ENCODE measurements at places on chromosomes 5 and 9.

- no peak for DNase-seq
These were observed 324.1 kb downstream of the CDH10 start for GRCh38 chr5:24320643-24321042.

GRCh38 chr5:132083071-132083678 is 9.6 kb downstream of the CSF2 start:
- no peak for DNase-seq

GRCh38 chr5:62647241-62647640 is 68.6 kb downstream of the LRRC70 start:
- DNase-seq, result no peak

DNA sequence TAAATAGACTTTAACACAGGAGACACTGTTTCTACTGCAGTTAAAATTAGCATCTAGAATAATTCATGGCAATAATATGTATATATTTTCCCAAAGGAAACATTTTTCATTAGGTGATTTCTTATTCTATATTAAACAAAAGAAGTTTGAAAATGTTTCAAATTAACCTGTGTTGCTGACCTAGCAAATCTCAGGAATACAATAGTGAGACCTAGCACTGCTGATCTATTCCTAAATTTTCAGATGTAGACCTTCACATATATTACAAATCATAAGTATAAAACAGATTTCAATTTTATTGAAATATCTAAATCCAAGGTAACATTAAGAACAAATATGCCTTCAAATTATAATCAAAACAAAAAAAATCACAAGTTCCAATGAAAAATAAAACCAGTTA is 15.1 kb downstream of the LMBRD2 start:
- DNase-seq, result no peak

DNA sequence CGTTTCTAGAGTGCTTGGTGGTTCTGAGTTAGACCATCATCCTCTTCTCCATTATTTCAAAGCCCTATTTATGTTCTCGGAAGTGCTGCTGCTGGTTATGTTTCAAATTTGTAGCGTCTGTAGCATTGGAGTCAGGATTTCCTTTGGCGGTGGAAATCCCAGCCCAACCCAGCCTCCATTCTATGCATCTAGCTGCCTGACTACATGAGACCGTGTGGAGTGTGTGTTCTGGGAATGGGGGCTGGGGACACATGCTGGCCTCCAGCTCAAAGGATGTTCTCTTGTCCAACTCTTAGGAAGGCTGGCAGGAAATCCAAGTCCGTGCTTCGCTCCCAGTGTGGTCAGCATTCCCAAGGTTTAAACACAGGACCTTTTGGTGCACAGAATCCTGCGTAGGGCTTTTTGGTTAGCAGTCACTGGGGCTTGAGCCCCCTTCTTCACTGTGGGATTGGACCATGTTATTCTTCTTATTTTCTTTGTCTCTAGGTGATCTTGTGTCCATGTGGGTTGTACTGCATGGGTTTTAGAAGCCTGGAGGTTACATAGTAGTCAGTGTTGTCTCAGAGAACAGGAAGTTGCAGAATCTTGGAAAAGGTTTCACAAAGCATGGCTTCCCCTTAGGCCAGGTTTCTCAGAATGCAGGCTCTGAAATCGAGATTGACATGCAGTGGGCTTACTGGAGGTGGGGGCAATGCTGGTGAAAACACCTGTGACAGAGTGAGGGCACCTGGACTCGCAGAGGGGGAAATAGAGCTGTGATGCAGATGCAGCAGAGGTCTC is 132.2 kb downstream of the ARHGAP26 start:
- DNase-seq, result no peak

- DNase-seq, result no peak
These were observed 157.2 kb upstream of the ATP10B start for GRCh38 chr5:161009194-161009593.

DNA sequence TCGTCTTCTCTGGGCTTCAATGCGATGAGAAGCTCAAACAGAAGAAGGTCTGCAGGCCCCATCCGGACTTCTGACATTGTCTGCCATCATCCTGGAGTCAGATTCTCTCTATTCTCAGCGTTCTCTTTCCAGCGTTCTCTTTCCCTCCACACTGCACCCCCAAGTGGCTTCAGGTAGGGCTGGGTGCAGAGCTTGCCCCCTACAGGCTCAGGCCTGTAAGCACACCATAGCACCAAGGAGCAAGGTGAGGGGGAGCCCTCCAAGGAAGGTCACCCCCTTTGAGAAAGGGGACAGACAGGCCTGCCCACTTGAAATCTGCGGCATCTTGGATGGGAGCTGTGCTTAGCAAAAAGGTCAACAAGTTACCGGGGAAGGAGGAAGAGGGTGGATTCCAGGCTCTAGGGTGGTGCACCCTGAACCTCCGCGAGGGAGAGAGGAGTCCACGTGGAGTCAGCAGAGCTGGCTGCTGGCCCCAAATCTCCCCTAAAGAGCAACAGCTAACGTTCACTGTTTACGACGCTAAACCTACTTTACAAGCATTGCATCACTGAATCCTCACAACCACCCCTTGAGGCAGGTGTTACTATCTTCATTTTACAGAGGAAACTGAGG is 27.5 kb downstream of the GPX3 start:
- DNase-seq, result peak; percentile 53

GRCh38 chr5:31987985-31988710 is 186.0 kb downstream of the GOLPH3 start:
- DNase-seq, result no peak

GRCh38 chr9:85007748-85008147 is 338.2 kb downstream of the NTRK2 start:
- no peak for DNase-seq

GRCh38 chr9:127658428-127658827 is 46.4 kb downstream of the STXBP1 start:
- DNase-seq, result no peak

Data from Peyer's patch (tissue), 4 donors.